ENCODE measurements at places on chromosomes 2 and 18.

DNA sequence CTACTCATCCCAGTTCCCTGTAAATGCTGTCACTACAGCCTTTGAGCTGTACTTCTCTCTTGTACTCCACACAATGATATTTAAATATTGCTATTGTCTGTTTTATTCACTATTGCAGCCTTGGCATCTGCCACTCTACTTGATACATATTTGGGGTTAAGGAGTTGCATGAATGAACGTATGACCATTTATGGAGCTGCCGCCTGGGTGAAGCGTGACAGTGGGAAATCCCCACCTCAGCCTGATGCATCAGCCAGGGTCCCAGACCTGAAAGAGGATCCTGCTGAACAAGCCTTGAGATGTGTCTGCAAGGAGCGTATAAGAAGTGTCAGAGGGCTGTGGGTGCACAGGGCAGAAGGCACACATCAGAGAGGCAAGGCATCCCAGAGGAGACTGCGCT lies 39.1 kb downstream of the MRPL35 start:
- peak; percentile 39 for DNase-seq

DNA sequence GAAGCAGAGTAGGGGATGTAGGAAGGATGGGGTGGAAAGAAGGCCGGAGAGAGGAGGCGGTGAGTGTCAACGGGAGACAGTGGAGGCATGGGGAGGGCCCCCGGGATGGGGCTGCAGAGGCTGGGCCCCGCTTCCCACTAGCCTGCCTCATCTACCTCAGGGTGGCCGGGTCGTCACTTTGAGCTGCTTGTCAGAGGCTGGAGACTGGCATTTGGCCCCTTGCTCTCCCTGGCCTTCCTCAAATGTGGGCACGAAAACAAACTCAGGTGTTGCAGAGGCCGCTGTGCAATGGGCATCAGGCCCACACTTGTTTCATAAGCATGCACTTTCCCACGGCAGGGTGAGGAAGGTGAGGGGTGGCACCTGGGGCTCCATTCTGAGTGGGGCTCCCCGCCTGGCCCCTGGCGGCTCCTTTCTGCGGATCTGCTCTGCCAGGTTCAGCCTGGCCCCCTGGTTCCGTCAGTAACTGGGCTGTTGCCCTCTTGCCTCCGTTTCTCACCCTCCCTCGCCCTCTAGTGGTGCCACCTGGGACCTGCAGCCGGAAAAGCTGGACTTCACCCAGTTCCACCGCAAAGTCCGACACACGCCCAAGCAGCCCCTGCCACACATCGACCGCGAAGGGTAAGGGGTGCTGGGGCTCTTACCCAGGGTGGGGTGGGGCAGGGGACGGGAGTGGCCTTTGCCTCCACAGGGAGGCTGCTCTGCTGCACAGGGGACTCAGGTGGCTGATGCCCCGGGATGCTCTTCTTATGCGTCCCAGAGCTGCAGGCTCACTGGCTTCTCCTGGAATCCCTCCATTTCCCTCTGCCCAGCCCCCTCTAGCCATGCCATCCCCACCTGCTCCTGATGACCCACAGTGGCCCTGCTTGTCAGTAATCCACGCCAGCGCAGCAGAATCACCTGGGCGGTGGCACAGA lies 125.4 kb downstream of the CTIF start:
- peak; percentile 60 for DNase-seq

GRCh38 chr2:227214622-227215041 lies 50.2 kb downstream of the COL4A3 start:
- no peak for DNase-seq

GRCh38 chr2:29220506-29221270 lies 105.5 kb downstream of the CLIP4 start:
- no peak for DNase-seq

GRCh38 chr2:225173909-225174308 lies 131.6 kb upstream of the DOCK10 start:
- no peak for DNase-seq

- DNase-seq: no peak
Observed at GRCh38 chr2:108403494-108403893, 25.7 kb downstream of the SULT1C4 start.

DNA sequence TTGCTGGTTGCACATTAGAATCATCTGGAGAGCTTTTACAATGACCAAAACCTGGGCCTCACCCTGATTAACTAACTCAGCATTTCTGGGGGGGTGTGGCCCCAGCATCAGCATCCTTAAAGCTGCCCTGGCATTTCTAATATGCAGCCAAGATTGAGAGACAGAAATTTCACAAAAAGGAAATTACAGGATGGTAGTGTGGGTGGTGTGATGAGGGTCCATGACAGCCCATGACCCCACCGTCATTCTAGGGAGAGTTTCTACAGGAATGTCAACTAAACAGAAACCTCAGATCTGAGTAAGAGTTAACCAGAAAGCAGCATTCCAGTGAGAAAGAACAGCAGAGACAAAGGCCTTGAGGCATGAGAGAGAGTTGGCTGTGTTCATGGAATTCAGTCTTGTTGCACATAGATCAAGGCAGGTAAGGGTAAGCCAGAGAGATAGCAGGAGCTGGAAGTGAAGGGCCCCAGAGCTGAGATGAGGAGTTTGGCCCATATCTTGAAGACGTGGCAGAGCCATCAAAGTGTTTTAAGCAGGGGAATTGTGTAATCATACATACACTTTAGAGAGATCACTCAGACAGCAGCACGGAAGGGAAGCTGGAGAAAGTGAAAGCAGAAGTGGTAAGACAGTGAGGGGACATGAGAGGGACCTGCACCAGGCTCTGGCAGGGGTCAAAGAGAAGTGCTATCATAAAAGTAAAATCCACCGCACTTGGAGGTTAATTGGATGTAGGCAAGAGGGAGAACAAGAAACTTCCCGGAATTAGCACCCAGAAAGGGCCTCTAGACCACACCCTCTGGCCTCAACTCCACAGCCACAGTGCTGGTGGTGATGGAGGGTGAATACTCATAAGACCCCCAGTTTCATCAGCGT lies 7.8 kb upstream of the TRABD2A start:
- peak; percentile 76 for DNase-seq

DNA sequence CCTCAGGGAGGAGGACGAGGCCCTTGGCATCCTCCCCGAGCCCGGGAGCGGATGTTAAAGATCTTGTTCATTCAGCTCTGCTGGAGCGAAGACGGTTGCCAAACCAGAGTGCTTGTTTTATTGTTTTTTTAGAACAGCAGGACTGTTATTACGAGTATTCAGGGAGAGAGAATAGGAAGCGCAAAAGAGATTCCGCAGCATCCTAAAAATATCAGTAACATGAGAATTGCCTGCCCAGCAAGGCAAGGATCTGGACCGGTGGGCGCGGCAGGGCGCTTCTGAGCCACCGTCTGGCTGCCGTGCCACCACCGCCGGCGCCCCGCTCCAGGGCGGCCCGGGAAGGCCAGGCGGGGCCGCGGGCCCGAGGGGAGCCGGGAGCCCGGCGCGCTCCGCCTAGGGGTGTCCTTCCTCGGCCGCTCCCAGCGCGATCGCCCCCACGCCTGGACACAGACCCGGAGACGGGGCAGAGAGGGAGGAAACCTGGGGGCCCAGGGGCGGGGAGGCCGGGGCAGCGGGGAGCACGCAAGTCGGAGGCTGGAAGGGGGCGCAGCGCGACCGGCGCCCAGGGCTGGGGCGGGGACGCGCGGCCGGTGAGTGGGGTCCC lies 843 bp downstream of the CYS1 start:
- DNase-seq: no peak

DNA sequence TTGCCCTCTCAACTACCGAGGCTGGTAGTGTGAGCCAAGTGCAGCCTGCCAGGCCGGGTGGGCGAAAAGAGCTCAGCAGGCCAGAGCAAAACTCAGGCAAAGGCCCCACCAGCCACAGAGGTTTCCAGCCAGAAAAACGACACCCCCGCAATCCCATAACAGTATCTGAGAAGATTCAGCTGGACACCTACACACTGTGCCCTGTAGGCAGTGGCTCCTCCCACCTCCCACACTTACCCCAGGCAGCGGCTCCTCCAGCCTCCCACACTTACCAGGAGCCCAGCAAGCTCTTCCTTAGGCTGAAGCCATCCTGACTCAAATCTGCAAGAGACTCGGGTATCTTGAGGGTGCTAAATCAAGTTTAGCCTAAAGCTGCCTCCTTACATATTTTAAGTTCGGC lies 15.6 kb upstream of the TMEM18 start:
- DNase-seq: no peak

- DNase-seq: no peak
Observed at GRCh38 chr2:65730186-65730585, 297.8 kb upstream of the SPRED2 start.

DNA sequence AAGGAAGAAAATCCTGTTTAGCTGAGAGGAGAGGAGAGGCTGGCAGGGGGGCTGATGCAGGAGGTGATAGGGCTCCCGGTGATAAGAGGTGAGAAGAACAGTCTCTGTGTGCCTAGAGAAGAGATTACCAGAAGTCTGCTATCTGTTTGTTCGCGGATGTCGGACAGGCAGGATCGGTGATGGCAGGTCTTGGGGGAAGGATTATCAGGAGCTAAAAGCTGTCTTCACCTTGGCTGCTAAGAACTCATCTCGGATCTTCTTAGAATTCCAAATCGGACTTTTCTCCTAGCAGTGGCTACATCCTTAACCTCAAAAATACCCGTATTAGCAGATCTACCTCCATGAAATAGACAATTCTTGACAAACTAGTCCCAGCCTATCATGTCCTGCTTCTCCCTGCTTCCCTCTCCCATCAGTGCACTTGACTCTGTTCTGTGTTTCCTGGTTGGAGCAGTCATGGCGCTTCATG lies 282.1 kb upstream of the TRIB2 start:
- no peak for DNase-seq

DNA sequence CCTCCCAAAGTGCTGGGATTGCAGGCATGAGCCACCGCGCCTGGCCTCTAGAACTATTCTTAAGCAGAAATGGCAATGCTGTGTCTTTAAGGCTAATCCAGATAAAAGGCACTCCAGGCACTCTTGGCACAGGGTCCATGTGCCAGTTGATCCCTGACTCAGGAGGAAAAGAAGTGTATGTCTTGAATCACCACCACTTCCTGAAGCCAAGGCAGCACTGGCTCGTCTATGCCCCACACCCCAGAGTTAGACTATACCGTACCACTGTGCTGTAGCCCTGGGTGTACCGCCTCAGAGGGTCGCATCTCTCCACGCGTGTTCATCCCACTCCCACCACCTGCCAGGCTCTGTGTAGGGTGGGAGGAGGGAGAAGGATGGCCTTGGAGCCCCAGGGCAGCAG lies 9.0 kb downstream of the TNFRSF11A start:
- DNase-seq: no peak

DNA sequence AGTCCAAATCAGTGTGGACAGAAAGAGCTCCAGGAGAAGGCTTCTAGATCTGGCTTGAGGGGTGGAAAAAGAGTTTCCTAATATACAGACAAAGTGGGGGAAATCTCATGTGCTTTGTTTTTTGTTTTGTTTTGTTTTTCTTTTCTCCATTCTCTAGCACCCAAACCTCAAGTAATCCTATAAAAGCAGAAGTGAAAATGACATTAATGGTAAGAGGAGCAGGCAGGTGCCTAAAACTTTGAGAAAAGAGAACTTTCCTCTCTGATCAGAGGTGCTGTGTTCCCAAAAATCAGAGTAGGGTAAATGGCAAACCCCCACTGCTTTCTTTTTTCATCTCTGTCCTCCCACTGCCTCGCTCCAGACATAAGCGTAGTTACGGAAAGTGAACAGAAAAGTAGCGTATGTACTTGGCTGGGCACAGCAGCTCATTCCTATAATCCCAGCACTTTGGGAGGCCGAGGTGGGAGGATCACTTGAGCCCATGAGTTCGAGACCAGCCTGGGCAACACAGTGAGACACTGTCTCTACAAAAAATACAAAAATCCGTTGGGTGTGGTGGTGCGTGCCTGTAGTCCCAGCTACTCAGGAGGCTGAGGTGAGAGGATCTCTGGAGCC lies 77.8 kb downstream of the FAM161A start:
- no peak for DNase-seq

GRCh38 chr18:75221397-75221796 lies 10.8 kb downstream of the TSHZ1 start:
- DNase-seq: no peak

GRCh38 chr2:70574618-70575017 lies 21.0 kb upstream of the TGFA start:
- no peak for DNase-seq

DNA sequence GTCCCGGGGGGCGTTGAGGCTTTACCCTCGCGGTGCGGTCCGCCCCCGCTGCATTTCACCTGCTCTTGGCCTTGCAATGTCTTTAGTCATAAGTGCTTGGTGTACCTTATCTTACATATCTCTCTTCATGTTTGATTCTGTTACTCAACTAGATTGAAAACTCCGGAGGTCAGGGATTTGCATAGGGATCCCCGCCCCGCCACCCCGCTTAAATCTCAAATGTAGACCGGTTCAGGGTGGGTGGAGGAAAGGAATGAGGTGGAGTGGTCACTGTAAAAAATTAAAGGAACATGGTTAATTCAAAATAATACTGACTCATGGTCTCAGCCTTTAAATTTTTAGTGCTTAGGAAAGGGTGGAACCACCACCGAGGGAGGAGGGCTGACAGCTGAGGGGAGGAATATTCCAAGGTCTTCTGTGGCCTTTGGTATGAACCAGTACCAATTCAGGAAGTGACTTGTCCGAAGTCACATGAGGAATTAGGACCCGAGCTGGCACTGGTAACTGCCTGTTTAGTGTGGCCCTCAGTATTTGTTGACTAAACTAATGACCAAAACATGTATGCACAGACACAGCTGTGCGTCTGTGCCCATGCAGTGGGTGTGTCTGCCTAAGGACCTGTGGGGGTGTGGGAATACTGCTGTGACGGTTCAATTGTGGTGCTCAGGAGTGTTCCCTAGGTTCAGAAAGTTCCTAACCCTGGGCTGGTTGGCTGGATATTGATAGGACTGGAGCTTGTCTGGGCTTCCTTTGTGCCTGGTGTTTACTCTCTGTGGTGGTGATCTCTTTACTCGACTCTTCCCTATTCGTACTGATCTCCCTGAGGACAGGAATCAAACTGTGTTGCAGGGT lies 1.0 kb downstream of the PLEKHB2 start:
- peak; percentile 10 for DNase-seq

DNA sequence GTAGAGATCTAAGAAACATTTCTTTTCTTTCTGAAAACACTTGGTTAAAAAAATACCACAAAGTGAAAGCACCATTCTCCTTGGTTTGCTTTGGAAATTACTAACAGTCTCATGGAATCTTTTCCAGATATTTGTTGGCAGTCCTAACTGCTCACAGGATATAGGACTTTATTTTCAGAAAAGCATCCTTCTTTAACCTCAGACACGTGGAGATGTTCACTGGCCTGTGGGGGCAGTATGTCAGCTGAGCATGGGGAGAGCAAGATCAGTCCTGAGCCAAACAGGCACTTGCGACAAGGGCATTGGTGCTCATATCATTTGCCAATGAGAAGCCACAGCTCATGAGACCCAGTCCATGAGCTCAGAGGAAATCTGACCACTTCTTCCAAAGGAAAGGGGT lies 371.9 kb downstream of the NBAS start:
- no peak for DNase-seq

GRCh38 chr2:109091526-109091925 lies 37.5 kb upstream of the SH3RF3 start:
- no peak for DNase-seq

Measured in activated CD4-positive, alpha-beta T cell treated with anti-CD3 and anti-CD28 coated beads, Interleukin-2, amount 10 ng/mL, durations not matched to agents 7 days and 5 days (primary cell).